ENCODE measurements at places on chromosomes 4 and X.

- no peak for DNase-seq
Observed at GRCh38 chr4:76745240-76745639, 152.7 kb downstream of the SOWAHB start.

GRCh38 chrX:103878466-103879122, 46.5 kb upstream of the RAB9B start:
- DNase-seq: no peak

- no peak for DNase-seq
Observed at GRCh38 chrX:115547448-115547847, 13.5 kb upstream of the PLS3 start.

DNA sequence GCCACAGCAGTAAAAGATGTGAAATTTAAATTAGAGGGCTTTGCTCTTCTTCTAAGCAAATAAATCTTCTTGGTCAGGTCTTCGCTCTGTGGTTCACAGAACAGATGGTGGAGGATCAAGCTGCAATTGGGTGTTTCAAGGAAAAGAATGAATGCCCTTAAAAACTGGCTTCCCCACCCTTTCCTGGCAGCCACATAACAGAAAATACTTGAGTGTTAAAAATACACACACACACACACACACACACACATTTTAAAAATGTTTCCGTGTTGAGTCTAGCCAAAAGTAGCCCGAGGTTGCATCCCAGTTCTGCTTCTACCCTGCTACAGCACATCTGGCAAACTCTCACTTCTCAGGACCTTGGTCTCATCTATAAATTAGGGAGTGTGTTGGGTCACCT, 56.7 kb upstream of the FGFBP2 start:
- DNase-seq: no peak

DNA sequence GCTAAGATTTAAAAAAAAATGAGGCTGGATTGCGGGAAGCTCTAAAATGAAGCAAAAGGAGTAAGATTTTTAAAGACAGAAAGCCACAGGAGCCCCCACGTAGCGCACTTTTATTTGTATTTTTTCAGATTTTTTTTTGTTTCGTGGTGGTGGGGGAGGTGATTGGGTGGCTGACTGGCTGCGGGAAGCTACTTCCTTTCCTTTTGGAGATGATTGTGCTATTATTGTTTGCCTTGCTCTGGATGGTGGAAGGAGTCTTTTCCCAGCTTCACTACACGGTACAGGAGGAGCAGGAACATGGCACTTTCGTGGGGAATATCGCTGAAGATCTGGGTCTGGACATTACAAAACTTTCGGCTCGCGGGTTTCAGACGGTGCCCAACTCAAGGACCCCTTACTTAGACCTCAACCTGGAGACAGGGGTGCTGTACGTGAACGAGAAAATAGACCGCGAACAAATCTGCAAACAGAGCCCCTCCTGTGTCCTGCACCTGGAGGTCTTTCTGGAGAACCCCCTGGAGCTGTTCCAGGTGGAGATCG, 908 bp downstream of the PCDH10 start:
- no peak for DNase-seq

DNA sequence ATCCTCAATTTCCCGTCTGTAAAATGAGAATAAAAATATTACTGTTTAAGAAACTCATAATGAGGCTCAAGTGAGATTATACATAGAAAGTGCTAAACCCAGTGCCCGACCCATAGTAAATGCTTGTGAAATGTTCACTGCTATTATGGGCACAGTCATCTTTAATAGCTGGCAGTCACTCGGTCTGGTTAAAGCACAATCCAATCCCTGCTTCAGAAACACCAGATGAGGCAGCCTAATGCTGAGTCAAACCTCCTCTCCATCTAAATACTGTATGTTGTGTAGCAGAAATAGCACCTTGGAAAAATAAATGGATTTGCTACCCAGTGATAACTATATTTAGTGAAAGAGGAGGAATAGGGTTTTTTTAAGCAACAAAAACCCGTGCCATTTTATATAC, 14.5 kb downstream of the EVC2 start:
- no peak for DNase-seq

DNA sequence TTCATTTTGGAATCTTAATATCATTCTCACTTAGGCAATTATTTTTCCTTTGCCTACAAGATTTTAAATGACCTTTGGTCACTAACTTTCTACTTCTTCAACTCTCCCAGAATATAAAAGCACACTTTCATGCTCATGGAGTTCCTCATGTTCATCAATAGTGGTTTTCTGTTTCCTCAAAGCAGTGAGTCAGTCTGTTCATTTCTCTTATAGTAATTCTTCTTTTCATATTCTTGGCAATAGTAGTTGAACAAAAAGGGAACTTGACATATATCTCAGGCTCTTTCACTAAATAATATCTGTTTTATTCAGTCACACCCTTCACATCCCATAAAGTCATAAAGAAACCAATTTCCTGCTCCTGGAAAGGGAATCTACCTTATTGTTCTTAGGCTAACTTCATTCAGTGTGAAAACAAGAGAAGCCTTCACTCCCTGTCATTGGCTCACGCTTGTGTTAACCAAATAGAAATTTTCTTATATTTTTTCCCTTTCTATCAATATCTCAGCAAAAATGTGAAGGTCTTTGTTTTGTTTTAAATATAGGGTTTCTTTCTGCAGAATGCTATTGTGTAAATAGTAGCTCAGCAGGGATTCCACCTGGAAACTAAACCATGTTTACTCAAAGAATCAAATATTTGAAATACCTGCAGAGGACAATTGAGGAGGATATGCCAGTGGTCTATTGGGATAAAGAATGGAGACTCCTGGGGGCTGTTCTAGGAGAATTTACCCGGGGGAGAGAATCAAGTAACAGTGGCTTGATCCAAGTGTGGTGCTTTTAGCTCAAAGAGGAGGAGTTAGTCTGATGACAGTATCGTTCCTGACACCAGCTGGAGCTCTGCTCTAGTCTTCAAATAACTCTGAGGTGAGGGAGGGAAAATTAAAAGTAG, 13.4 kb upstream of the TNIP3 start:
- no peak for DNase-seq

GRCh38 chrX:12563121-12563520, 228.1 kb upstream of the PRPS2 start:
- DNase-seq: no peak

GRCh38 chr4:152148057-152148456, 387.2 kb upstream of the GATB start:
- no peak for DNase-seq

DNA sequence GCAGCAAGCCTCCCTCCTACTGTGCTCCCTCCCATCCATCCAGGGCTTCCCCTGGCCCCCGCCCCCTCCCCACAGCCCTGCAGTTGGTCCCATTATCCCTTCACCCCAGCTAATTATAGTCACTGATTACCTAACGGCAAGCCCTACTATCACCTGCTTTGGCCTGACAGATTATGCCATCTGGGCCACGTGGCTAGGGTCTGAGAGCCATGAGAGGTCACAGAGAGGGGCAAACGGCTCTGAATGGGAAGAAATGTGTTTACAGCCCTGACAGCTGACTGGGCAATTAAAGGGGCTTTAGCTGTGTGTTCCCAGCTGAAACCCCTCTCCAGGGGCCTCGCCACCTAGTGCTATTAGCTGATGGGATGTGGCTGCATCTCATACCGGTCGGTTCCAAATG, 134.4 kb upstream of the CPEB2 start:
- DNase-seq: no peak

Measured in CD4-positive, alpha-beta T cell treated with Interferon gamma for 1 hour (primary cell).